Gastroesophageal sphincter (tissue), 4 donors: ENCODE measurements at places on chromosomes 5 and 9.

DNA sequence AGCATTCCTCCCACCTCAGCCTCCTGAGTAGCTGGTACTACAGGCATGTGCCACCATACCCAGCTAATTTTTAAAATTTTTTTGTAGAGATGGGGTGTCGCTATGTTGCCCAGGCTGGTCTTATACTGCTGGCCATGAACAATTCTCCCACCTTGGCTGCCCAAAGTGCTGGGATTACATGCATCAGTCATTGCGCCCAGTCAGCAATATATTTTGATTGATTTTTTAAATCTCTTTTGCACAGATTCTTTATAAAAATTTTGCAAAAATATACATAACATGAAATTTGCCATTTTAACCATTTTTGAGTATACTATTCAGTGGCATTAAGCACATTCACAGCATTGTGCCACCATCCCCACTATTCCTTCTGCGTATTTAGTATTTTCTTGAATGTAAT, 94.0 kb downstream of the INVS start:
- ATAC-seq = no peak

- ATAC-seq = no peak
Observed at GRCh38 chr5:78562714-78563330, 85.8 kb downstream of the LHFPL2 start.

DNA sequence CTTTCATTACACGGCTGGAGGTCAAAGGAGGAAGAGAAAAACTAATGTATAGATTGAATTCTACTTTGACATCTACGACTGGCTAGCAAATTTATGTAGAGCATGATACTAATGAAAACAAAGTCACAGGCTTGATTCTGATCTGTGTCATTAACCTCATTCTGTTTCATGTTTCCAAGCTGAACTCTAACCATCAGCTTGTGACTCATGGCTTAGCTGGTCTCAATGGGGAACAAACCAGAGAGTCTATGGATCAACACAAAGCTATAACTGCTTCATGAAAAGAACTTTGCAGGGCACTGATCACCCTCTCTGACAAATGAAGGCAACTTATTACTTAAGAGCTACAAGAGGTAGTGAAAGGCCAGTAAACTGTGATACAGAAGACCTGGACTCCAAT, 23.6 kb upstream of the PDE4D start:
- no peak for ATAC-seq

DNA sequence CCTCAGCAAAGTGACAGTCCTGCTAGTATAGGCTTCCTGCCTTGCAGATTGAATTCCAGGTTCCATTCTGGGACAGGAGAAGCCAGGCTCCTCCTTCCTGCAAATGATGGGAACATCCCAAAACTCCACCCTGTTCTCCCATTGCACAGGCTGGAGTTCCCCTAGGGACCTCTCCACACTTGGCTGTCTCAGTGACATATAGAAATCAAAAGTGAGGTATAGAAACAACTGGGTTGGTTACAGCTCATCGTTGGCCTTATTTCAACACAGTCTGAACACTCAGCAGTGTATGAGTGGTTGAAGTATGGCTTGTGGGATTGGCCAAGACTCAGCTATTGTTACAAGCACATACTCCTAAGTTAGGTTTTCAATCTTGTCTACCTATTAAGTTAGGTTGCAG, 157.8 kb upstream of the FTMT start:
- no peak for ATAC-seq

GRCh38 chr5:118068886-118069285, 919.5 kb downstream of the DTWD2 start:
- no peak for ATAC-seq

- no peak for ATAC-seq
Observed at GRCh38 chr5:135829179-135829578, 5.3 kb upstream of the SLC25A48 start.

- ATAC-seq = no peak
Observed at GRCh38 chr5:143576711-143577484, 173.4 kb upstream of the NR3C1 start.

GRCh38 chr5:143117821-143118220, 285.7 kb downstream of the NR3C1 start:
- ATAC-seq = no peak

DNA sequence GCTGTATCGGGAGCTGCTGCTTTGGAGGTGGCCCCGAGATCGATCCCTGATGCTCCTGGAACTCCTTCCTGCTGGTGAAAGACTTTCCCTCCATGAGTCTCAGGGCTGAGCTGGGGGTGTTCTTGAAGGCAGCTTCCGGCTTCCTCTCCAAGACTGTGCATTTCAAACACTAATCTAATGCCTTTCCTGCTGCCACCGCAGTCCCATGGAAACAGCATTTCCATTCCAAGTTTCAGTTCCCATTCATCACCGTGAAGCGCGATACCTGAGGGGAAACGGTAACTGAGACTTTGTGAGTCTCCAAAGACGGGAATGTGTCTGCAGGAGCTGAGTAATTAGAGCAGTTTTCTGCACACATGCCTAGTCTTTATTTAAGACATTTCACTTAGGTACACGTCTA, 230.1 kb downstream of the PAX5 start:
- ATAC-seq = no peak

- ATAC-seq = peak; percentile 71
Observed at GRCh38 chr5:72107131-72107900, at the start of gene MAP1B. Gene MAP1B, plus strand, starts transcription at chr5:72107475. Its CDS starts 57 bp downstream, at chr5:72107532.

DNA sequence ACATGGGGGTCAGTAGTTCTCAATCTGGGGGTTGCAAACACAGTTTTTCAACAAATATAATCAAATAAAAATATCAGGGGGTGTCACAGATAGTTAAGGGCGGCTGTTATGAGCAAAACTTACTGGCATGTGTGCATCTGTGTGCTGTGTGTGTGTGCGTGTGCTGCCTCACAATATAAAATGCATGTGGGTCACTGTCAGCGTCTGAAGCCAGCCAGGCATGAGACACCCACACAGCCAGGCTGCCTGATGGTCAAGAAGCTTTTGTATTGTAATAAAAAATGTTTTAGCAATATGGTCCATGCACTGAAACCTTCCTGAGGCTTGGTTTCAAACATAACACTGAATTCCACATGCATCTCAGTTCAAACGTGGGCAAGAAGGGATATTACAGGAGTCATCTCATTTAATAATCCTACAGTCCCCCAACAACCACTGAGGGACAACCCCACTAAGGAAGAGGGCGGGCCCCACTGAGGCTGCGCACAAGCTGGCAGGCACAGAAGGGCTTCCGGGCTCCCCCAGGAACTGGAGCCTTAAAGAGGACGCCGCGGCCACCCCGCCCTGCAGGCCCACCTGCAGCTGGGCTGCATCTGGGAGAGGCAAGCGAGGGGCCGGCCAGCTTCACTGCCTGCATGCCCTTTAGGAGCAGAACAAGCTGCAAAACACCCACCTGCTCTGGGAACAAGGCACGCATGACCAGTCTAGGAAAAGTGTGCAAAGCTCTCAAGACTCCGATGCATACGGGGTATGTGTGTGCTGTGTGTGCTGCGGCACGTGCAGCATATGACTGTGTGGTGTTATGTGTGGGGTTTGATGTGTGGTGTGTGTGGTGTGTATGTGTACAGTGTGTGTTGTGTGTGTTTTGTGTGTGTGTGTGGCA, 14.1 kb downstream of the SEMA4D start:
- ATAC-seq = no peak

- ATAC-seq = no peak
Observed at GRCh38 chr5:148829734-148830133, 3.3 kb downstream of the ADRB2 start.

- no peak for ATAC-seq
Observed at GRCh38 chr5:170585273-170585948, 81.6 kb downstream of the KCNIP1 start.

- ATAC-seq = no peak
Observed at GRCh38 chr9:130150779-130151382, 21.3 kb upstream of the NCS1 start.

- no peak for ATAC-seq
Observed at GRCh38 chr5:88682131-88682530, 200.9 kb downstream of the MEF2C start.

DNA sequence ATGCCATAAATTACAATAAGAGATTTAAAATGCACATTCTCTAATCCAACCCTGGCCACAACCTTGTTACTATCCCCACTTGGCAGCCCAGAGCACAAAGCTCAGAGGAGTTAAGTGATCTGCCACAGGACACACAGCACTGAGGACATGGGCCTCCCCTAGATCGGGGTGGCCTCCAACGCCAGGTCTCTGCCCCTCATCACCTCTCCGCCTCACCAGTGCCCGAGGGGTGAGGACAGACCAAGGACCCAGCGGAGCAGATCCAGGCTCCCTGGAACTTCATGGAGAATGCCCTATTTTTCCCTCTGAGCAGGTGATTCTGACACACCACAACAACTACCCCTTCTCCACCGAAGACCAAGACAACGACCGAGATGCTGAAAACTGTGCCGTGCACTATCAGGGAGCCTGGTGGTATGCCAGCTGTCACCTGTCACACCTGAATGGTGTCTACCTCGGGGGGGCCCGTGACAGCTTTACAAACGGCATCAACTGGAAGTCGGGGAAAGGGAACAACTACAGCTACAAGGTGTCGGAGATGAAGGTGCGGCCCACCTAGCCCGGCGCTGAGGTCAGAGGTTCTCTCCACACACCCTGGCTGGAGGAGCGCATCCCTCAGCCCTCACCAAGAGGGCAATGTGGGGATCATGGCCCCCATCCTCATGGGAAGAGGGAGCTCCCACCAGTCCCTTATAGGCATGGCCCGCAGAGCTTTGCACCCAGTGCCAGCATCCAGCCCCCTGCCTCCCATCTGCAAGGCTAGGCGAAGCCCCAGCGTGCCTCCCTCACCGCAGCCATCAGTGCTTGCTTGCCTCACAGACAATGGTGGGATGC, 12.5 kb upstream of the FCN2 start:
- no peak for ATAC-seq

- ATAC-seq = no peak
Observed at GRCh38 chr5:169801324-169801777, 164.3 kb downstream of the DOCK2 start.

- ATAC-seq = no peak
Observed at GRCh38 chr5:20231040-20231439, 243.0 kb upstream of the CDH18 start.

GRCh38 chr5:105088102-105088501, 1525.5 kb upstream of the NUDT12 start:
- no peak for ATAC-seq

DNA sequence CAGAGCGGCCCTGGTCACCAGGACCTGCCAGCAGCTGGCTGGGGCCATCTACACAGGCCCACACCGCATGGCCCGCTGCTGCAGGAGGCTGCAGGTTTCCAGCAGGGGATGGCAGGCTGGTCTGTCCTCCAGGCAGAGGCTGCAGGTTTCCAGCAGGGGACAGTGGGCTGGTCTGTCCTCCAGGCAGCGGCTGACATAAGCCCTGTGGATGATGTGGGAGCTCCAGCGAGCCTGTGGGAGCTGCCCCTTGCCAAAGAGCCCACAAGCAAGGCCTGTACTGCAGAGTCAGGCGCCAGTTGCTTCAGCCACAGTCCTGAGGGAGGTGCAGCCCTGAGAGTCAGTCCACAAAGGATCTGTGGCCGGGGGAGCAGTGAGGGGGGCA, 18.5 kb downstream of the TPPP start:
- ATAC-seq = no peak

- no peak for ATAC-seq
Observed at GRCh38 chr5:54146916-54147315, 163.5 kb downstream of the ARL15 start.
